Stimulated activated CD8-positive, alpha-beta memory T cell treated with anti-CD3 and anti-CD28 coated beads, Interleukin-4, amount 100 ng/mL, for 4 hours (primary cell): ENCODE measurements at places on chromosomes 4 and X.

DNA sequence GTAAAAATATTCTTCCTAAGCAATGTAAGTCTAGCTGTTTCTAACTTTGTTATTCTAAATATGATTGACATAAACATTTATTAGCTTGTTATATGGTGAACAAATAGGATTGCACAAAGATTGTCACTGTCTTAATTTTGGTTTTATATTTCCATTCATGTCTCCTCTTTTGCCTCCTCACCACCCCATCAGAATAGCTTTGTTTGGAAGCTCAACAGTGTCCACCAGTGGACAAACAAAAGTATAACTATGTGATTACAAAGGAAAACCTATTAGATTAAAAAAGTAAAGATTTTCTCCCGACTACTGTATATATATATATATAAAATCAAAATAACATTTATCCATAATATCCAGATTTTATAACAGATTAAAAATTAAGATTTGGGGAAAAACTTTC is 468.2 kb downstream of the ZIC3 start:
- no peak for DNase-seq

GRCh38 chr4:99712530-99712929 is 54.9 kb upstream of the C4orf54 start:
- DNase-seq = no peak

DNA sequence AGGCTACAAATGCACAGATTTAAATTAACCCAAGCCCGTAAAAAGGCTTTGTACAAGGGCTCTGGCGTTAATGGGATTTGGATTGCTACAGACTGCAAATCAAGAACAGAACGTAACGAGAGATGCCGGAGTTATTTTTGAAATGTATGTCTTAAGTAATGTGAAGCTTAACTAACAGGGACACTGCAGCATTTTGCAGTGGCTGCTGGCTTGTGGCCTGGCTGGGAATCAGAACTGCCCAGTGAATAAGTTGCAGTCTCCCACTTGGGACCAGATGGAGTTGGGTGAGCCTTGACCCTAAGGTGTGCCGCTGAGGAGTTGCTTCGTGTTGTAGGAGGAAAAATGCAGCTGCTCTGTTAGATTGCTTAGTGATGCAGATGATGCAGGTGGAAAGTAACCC is 318.4 kb downstream of the DHX15 start:
- no peak for DNase-seq

DNA sequence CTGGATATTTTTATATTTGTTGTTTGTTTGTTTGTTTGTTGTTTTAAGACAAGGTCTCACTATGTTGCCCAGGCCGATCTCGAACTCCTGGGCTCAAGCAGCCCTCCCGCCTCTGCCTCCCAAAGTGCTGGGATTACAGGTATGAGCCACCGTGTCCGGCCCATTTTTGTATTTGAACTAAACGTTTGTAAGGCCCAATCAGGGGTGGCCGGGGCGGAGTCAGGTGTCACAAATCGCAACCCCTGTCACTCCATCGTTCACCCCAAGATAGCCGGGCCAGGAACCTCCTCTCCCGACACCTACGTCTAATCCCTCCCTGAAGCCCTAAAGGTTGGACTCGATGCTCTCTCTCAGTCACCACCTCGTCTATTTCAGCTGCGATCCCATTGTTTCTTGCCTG is 722 bp upstream of the EFHC2 start:
- peak; percentile 20 for DNase-seq

DNA sequence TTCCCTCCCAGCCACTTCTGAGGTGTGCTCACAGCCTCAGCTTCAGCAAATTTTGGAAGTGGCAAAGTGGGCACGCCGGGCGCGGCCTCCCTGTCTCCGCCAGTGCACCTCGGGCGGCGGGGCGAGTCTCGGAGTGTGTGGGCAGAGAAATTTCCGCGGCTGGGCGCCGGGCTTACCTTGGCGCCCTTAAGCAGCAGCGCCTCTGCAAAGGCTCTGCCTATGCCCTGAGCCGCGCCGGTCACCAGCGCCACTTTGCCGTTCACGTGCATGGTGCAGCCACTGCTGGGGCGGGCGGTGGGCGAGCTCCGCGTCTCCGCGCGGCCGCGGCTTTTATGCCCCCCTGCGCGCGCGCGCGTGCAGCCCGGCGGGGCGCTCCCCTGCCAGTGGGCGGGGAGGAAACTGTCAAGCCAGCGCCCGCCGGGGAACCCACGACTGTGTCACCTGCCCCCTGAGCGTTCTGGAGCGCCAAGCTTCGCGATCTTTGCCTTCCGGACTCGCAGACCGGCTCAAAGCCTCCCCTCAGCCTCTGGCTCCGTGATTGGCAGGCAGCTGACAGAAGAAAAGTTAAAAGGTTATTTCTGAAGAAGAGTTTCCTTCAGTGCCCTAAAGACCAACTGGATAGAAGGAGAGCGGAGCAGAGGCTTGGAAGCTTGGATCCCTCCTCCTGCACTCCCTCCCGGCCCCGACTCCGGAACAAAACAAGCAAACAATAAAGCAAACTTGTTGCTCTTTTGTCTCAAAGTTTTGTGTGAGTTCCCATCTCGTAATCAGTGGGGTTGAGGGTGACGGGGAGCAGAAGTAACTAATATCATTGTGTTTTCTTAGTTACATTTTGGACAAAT is at the start of gene HPGD:
Gene HPGD (minus strand): TSS at position 306 of the 842 bp plus-strand sequence. CDS start 37 bp downstream, at position 269.
- peak; percentile 23 for DNase-seq

DNA sequence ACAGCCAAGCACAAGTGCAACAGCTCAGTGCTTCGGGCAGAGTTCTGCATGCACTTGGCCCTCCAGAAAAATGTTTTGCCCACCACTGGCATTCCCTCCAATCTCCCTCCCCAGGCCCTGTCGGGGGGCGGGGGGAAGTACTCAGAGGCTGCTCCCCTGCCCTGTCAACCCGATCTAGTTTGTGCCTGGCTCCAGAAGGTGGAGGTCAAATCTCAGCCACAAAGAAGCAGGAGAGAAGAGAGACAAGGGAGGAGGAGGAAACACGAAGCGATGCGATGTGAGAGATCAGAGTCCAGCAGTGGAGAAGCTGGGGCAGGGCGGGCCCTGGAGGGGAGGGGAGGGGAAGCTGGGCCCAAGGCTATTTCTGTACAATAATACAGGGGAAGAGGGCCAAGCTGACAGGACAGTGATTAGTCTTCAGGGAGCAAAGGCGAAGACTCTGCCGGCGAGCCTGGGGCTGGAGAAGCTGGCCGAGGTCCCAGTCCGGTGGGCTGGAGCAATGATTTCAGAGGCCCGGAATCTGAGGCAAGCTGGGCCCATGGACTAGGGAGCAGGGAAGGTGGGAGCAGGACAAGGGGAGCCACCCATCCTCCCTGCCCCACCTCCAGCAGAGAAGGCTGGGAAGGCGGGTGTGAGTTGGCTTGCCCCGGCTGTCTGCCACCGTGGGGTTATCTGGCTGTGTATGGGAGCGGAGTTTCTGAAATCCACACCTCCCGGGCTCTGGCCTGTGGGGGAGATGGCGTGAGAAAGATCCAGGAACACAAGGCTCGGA is 167.1 kb downstream of the EFNB1 start:
- no peak for DNase-seq

DNA sequence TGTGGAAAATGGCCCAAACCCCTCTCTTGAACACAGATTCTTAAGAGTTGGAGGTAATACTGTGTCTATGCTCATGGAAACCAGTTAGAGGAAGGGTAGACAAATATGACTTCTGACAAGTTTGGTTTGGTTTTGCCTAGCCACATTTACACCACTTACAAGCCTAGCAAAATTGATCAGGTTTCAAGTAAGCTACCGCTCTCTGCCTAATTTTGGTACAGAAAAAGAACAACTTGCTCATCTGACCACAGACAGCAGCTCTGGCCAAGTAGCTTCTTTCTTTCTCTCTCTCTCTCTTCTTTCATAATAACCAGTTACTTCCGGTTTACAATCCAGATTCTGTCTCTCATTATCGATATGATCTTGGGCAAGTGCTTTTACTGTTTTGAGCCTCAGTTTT is 260.0 kb downstream of the GLUD2 start:
- no peak for DNase-seq

- DNase-seq = no peak
Measured at GRCh38 chr4:110567214-110567613, 55.7 kb downstream of the PITX2 start.

- no peak for DNase-seq
Measured at GRCh38 chr4:43564591-43564990, 672.1 kb downstream of the GRXCR1 start.

- no peak for DNase-seq
Measured at GRCh38 chrX:16882169-16882568, 12.0 kb upstream of the RBBP7 start.

GRCh38 chr4:20506827-20507226 is 193.4 kb upstream of the PACRGL start:
- no peak for DNase-seq

DNA sequence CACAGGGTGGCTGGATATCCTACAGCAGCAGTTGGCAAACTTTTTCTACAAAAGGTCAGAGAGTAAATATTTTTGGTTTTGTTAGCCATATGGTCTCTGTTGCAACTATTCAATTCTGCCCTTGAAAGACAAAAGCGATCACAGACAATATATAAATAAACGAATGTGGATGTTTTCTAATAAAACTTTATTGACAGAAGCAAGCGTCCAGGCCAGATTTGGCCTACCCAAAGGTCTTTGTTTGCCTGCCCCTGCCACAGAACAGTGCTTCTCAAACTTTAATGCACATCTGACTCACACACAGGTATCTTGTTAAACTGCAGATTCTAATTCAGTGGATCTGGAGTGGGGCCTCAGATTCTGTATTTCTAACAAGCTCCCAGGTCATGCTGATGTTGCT is 621.4 kb upstream of the DIPK2B start:
- DNase-seq = no peak

GRCh38 chrX:6225288-6225910 is 3.3 kb downstream of the NLGN4X start:
- no peak for DNase-seq

GRCh38 chr4:7410446-7410845 is 24.3 kb downstream of the PSAPL1 start:
- DNase-seq = no peak

DNA sequence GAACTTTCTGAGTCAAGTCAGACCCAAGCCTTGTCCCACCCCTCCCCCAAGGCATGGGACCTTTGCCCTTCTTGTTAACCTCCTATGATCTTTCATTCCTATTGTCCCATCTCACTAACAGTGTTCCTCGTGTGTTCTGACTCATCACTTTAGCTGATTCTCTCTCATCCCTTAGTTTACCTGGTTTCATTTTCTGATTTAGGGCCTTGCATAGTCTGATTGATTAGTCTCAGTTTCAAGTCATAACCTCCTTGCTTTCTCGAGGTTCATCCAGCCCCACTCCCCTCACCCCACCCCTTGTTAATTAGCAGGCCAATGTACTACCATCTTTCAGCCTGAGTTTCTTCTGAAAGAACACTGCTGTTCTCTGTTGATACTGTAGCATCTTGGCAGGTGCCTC is 517.4 kb downstream of the RPA4 start:
- no peak for DNase-seq
